ENCODE measurements at places on chromosomes 16 and 17.

DNA sequence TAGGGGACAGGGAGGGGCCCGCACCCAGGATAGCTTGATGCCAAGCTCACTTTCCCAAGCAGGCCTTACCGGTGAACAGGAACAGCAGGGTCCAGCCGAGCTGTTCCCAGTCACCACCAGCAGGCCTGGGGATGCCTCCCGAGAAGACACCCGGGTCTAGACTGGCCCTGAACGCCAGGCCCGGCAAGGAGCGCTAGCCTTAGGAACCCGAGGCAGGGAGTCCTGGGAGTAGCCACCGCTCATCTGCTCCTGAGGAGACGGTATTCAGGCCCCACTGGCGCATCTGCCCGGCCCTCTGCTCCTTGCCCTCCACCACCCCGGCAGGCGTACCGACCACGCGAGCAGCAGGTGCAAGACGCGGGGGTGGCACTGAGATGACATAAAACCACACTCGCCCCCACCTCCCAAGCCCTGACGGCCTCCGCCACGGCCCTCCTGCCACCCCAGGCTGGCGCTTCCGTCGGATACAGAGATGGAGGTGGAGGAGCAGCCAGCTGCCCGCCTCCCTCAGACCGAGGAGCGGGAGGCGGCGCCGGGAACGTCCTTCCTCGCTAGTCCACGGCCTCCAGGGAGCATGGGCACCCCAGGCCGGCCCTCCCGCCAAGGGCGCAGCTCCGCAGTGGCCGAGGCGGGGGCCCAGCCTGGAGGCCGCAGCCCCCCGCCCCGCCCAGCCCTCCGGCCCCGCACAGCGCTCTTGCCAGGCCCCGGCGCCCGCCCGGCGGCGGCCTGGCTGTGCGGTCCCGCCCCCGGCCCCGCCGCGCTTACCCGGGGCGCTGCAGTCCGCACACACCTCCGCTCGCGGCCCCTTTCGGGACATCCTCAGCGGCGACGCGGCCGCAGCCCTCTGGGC, 661 bp downstream of the GIT1 start:
- H3K27ac ChIP-seq = peak overlapping the region; percentile 25
- H3K4me1 ChIP-seq = peaks cover 72% of the 10 kb centered on the region
- H3K27me3 ChIP-seq = no peaks in the 10 kb centered on the region

GRCh38 chr17:16905593-16906191, 66.2 kb downstream of the TNFRSF13B start:
- peaks cover 7% of the 10 kb centered on the region for H3K27me3 ChIP-seq
- peak; percentile 98 for DNase-seq
- peaks cover 8% of the 10 kb centered on the region for H3K4me1 ChIP-seq
- peak overlapping the region; percentile 38 for H3K27ac ChIP-seq
- H3K4me3 ChIP-seq = no peak overlapping the region

DNA sequence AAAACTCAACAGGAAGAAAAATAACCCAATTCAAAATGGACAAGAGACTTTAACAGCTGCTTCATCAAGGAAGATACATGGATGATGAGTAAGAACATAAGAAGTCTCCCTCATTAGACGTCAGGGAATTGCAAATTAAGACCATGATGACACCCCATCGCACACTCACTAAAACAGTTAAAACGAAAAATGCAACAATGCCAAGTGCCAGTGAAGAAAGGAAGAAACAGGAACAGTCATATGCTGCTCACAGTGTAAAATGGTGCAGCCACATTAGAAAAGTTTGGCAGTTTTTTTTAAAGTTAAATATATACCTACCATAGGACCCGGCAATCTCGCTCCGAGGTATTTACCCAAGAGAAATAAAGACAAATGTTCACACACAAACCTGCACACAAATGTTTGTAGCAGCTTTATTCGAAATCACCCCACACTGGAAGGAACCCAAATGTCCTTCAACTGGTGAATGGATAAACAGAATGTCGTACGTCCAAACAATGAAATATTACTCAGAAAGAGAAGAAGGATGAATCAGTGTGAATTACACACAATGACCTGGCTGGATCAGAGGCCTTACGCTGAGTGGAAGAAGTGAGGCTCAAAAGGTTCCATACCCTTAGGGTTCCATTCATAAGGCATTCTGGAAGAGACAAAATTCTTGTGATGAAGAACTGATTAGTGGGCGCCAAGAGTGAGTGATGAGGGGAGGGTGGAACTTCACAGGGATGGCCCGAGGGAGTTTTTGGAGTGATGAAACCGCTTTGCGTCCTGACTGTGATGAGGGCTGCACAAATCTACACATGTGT, 110.3 kb downstream of the C16orf95 start:
- H3K27me3 ChIP-seq = no peaks in the 10 kb centered on the region
- H3K4me3 ChIP-seq = no peak overlapping the region
- peak overlapping the region; percentile 64 for H3K27ac ChIP-seq
- peaks cover 42% of the 10 kb centered on the region for H3K4me1 ChIP-seq

DNA sequence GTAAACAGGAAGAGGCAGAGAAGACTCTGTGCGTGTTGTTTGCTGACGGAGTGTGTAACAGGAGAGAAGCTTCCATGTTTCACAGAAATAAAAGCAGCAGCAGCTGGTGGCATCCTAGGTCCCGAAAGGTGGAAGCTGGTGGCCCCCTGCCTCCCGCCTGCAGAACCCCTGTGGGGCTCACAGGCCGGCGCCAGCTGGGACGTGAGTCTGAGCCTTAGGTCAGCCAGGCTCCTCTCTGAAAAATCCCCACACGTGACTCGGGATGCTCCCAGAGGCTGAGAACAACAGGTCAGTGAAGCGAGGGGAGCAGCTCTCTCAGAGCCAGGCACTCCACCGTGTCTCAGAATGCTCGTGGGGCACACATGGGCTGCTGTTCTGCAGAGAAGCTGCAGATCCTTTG, 27.4 kb downstream of the TMEM204 start:
- H3K27ac ChIP-seq = no peak overlapping the region
- H3K4me1 ChIP-seq = no peaks in the 10 kb centered on the region
- peaks cover 4% of the 10 kb centered on the region for H3K36me3 ChIP-seq

DNA sequence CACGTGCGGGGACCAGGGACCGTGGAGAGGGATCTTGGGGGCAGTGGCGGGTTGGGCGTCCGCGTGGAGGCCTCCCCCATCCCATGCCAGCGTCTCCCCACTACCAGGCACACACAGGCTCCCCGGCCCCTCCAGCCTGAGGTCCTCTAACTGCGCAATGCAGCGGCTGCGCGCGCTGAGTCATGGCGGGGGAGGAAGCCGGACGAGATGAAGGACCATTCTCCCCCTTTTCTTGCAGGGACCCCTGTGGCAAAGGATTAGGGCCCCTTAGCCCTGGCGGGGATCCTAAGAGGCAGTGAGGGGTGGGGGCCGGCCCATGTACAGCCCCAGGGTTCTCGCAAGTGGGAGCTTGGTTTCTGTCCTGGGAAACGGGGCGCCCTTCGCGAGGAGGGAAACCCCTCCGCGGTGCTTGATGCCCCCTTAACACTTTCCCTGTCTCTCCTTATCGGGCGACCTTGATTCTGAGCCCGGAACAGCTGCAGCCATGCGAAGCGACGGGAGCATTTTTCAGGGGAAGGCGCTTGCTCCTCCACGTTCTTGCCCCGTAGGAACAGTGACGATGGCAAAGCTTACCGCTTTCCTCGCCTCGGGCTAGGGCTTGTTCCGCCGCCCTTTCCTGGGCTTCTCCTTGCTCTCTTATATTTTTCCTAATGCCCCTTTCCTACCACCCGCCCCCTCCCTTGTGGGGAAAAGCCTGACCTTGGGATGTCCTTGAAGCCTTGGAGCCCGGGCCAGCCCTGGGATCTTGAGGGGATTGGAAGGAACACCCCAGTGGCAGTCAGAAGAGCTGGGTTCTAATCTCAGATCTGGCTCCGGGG, 592 bp downstream of the ALDOA start:
- H3K4me3 ChIP-seq = peak overlapping the region; percentile 85
- H3K27me3 ChIP-seq = no peaks in the 10 kb centered on the region
- peaks cover 27% of the 10 kb centered on the region for H3K36me3 ChIP-seq
- peaks cover 54% of the 10 kb centered on the region for H3K4me1 ChIP-seq
- peak; percentile 51 for DNase-seq
- peak overlapping the region; percentile 93 for H3K27ac ChIP-seq

GRCh38 chr17:75430159-75430974, 24.9 kb upstream of the GRB2 start:
- peak; percentile 92 for DNase-seq
- H3K27me3 ChIP-seq = no peaks in the 10 kb centered on the region
- peaks cover 28% of the 10 kb centered on the region for H3K4me1 ChIP-seq
- peak overlapping the region; percentile 93 for H3K27ac ChIP-seq
- H3K4me3 ChIP-seq = peak overlapping the region; percentile 11

DNA sequence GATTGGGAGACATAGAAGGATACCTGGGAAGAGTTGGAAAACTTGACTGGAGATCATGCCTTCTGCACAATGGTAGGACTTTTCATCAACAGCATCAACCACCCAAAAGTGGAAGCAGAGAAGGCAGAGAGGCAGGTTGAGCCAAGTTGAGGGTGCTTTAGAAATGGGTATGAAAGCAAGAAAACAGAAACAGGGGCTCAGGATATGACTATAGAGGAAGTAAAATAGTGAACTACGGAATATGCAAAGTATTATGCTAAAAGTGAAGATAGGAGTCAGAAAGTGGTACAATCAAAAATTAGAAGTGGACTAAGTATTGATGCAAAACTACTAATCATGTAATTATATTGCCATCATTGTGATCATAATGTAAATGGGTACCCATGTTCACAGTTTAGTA, 16.1 kb upstream of the ARHGAP44 start:
- H3K27ac ChIP-seq = no peak overlapping the region
- H3K4me3 ChIP-seq = no peak overlapping the region
- H3K36me3 ChIP-seq = no peaks in the 10 kb centered on the region
- no peaks in the 10 kb centered on the region for H3K4me1 ChIP-seq

GRCh38 chr17:77822302-77823030, 136.0 kb upstream of the TNRC6C start:
- peaks cover 3% of the 10 kb centered on the region for H3K27me3 ChIP-seq
- H3K4me1 ChIP-seq = peaks cover 6% of the 10 kb centered on the region
- H3K36me3 ChIP-seq = no peaks in the 10 kb centered on the region

- peaks cover 6% of the 10 kb centered on the region for H3K27me3 ChIP-seq
- no peak within 1 kb of the TSS for H3K4me3 ChIP-seq
- no peak within 1 kb of the TSS for H3K27ac ChIP-seq
- H3K36me3 ChIP-seq = no peaks in the 10 kb centered on the region
Observed at GRCh38 chr17:42900460-42901331, at the start of gene G6PC1. Gene G6PC1 (plus strand): TSS chr17:42900799. CDS start chr17:42900877, 78 bp downstream.

DNA sequence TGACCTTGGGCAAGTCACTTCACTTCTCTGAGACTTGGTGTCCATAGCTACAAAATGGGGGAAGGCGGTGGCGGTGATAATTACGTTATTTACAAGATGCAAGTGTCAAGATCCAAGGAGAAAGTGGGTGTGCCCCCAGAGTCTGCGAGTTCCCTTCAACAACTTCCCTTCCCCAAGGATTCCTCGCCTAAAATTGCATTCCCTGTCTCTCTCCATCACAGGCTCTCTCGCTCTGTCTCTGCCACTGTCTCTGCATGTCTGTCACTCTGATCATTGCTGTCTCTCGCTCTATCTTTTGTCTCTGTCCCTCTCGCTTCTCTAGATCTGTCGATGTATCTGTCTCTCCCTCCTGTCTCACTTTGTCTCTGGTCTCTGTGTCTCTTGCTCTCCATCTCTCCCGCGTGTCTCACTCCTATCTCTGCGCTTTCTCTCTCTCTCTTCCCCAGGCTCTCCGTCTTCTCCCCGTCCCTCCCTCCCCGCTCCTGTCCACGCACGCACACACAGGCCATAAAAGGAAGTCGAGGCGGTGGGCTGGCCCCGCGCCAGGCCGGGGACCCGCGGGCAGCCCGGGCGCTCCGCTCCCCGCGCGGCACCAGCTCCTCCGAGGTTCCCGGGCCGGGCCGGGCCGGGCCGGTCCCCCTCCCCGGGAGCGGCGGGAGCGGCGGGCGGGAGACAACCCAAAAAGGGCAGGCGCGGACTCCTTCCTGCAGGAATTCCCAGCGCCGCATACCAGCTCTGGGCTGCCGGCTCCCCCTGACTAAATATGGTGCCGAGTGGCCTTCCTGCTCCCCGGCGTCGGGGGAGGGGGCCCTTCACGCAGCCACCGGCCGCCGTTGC, 1.1 kb upstream of the MYH11 start:
- peak overlapping the region; percentile 61 for H3K4me3 ChIP-seq
- H3K36me3 ChIP-seq = no peaks in the 10 kb centered on the region
- H3K27me3 ChIP-seq = peaks cover 46% of the 10 kb centered on the region
- DNase-seq = peak; percentile 48
- no peak overlapping the region for H3K27ac ChIP-seq

DNA sequence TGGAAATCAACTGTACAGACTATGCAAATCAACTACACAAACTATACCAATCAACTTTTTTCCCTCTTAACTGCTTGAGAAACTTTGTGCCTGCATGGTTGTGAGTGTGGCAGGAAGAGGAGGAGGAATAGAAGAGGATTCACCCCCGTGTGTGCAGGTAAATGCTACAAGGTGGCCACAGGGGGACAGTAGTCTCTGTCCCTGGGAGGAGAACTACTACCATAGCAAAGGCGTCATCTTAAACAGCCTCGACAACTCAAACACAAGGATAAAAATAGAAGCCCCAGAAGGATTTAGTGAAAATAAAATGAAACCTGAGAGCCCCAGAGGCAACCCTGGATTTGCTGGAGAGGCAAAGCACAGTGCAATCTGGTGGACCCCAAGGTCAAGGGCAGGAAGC, 199.5 kb upstream of the DYNLRB2 start:
- no peak for DNase-seq
- no peak overlapping the region for H3K4me3 ChIP-seq
- no peak overlapping the region for H3K27ac ChIP-seq
- no peaks in the 10 kb centered on the region for H3K27me3 ChIP-seq
- H3K36me3 ChIP-seq = no peaks in the 10 kb centered on the region

DNA sequence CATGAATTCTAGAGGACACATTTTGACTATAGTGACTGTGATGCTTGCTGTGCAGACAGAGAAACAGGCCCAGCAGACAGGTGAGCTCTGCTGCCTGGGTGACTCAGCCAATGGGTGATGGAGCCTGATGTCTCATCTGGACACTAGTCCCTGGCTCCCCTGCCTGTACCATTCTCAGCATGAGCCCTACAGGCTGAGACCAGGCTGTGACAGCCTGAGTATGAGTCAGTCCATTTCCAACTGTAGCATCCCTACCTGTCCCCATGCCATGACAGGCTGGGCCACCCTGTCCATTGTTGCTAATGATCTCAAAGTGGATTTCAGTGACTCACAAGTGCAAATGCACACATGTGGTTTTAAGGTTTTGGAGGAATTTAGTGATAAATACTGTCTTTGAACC, 102.5 kb upstream of the EEF2KMT start:
- H3K4me3 ChIP-seq = no peak overlapping the region
- no peaks in the 10 kb centered on the region for H3K36me3 ChIP-seq
- no peak for DNase-seq
- no peaks in the 10 kb centered on the region for H3K4me1 ChIP-seq
- H3K27ac ChIP-seq = no peak overlapping the region

DNA sequence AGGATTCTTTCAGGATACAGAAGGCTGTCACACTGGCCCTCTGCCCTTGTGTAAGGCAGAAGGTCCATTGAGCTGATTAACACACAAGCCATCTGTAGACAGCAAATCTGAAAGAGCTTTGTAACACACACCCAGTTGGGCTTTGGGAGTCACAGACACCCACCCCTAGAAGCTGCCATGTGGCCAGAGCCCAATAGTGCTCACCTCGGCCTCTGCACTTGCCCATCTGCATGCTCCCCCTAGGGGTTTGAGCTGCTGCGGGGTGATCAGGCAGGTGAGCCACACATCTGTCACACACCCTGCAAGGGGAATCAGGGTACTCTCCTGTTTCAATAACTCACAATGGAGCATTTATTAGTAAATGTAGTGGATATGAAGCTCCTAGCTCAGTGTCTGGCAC, 138.3 kb downstream of the CHD9NB start:
- no peak overlapping the region for H3K27ac ChIP-seq
- no peaks in the 10 kb centered on the region for H3K36me3 ChIP-seq

Measured in astrocyte (in vitro differentiated cells and primary cell).